ENCODE measurements at places on chromosomes 12 and 14.
A peak's percentile ranks its signal among the peaks of the same experiment; 100 is the strongest.

DNA sequence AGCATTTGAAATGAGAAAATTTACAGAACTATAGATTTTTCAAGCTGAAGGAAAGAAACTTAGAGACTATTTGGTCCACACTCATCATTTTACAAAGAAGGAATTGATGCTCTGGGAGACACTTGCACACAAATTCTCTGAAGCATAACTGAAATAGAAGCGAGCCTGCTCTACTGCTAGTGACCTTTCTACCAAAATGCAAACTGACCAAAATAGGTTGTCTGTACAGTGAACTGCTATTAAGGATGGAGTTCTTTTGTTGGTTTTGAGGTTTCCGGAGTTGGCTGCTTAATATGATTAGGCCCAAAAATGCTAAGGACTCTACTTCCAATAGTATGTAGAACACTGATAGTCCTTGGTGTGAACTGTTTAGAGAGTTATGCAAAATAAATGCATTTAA, 194.9 kb downstream of the PPFIA2 start:
- no peak overlapping the region for H3K27ac ChIP-seq
- no peaks in the 10 kb centered on the region for H3K27me3 ChIP-seq
- H3K4me3 ChIP-seq: no peak overlapping the region

- peaks cover 18% of the 10 kb centered on the region for H3K27me3 ChIP-seq
- DNase-seq: no peak
- no peaks in the 10 kb centered on the region for H3K36me3 ChIP-seq
- H3K4me3 ChIP-seq: no peak overlapping the region
- H3K27ac ChIP-seq: no peak overlapping the region
These were observed 634 bp upstream of the TMEM63C start for GRCh38 chr14:77180726-77181602.

DNA sequence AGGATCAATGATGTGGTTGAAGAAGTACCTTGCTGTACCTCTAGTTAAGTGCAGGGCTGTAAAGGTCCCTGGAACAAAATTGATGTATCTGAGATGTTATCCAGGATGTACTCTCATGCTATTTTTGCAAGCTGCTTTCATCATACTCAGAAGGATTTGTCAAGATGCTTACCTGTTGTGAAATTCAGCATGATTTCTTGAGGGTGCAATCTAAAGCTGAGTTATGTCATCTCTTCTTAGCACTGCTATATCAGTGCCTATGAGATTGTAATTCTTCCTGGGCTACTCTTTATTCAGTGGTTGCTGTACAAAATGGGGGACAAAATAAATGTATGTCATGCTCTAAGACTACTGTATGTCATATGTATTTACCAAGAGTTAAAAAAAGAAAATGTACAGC, 340.7 kb upstream of the LMO3 start:
- no peak overlapping the region for H3K4me3 ChIP-seq
- DNase-seq: no peak

DNA sequence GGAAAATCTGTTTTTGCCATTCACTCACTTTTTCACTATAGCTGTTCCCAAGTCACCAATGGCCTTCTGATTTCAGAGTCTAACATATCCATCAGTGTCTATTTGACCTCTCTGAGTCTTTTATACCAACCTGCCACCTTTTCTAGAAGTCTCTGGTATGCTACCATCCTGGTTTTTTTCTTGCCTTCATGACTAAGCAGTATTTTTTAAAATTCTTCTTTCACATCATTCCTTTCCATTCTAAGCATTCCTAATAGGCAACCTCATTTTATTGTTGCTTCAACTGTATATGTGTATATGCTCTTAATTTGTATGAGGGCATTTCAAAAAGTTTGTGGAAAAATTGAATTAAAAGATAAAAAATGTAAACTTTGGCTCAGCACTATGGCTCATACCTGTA, 5.0 kb downstream of the IRAK4 start:
- no peaks in the 10 kb centered on the region for H3K27me3 ChIP-seq
- H3K27ac ChIP-seq: no peak overlapping the region
- H3K36me3 ChIP-seq: no peaks in the 10 kb centered on the region
- H3K4me3 ChIP-seq: no peak overlapping the region
- peak; percentile 6 for DNase-seq

GRCh38 chr14:21940887-21941856, 267.6 kb upstream of the OR4E1 start:
- H3K27me3 ChIP-seq: no peaks in the 10 kb centered on the region
- H3K4me1 ChIP-seq: no peaks in the 10 kb centered on the region
- H3K27ac ChIP-seq: no peak overlapping the region
- H3K36me3 ChIP-seq: no peaks in the 10 kb centered on the region

- no peak overlapping the region for H3K27ac ChIP-seq
- H3K4me1 ChIP-seq: no peaks in the 10 kb centered on the region
These were observed 10.3 kb downstream of the DAO start for GRCh38 chr12:108890208-108890607.

DNA sequence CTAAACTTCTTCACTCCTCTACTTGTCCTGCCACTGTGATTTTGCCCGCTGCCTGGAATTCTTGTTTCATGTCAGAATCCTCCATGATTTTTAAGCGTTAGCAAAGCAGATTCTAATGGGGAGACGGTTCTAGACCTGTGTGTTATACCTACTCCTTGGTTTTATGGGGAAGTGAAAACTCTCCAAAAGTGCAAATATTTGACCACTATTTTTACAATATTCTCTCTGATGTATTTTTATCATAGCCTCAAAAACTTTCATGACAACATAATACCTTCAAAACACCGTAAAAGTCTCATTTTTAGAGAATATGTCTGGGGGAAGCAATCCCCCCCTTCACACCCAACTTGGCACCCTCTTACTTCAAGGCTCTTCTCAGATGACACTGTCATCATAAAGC, 12.9 kb upstream of the KRAS start:
- no peak overlapping the region for H3K4me3 ChIP-seq
- no peak for DNase-seq
- no peaks in the 10 kb centered on the region for H3K4me1 ChIP-seq
- no peaks in the 10 kb centered on the region for H3K27me3 ChIP-seq
- no peaks in the 10 kb centered on the region for H3K36me3 ChIP-seq
- H3K27ac ChIP-seq: no peak overlapping the region

DNA sequence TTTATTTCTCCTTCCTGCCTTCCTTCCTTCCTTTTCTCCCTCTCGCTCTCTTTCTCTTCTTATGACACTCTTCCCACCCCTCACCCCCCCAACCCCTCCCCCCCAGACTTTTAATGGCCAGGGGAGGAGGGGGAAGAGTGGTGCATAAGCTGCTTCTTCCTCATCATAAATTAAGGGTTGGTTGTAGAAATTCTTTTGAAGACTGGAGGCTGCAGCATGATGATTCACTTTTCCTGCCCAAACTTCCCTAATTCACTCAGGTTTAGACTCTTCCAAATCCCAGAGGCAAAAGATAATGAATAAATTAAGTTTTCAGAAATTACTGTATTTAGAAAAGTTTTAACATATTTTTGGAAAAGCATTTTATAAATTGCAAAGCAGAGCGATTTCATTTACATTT, 58.2 kb downstream of the GRIP1 start:
- no peak overlapping the region for H3K27ac ChIP-seq

GRCh38 chr14:61535032-61535431, 160.3 kb upstream of the HIF1A start:
- H3K4me1 ChIP-seq: peaks cover 7% of the 10 kb centered on the region
- H3K27ac ChIP-seq: no peak overlapping the region
- no peaks in the 10 kb centered on the region for H3K36me3 ChIP-seq
- no peaks in the 10 kb centered on the region for H3K27me3 ChIP-seq

- DNase-seq: no peak
- H3K36me3 ChIP-seq: no peaks in the 10 kb centered on the region
- no peaks in the 10 kb centered on the region for H3K4me1 ChIP-seq
These were observed 63.5 kb downstream of the FGD4 start for GRCh38 chr12:32462908-32463307.

GRCh38 chr12:132834181-132834711, 5.6 kb upstream of the GOLGA3 start:
- peaks cover 8% of the 10 kb centered on the region for H3K36me3 ChIP-seq
- no peak for DNase-seq
- no peaks in the 10 kb centered on the region for H3K27me3 ChIP-seq
- H3K4me3 ChIP-seq: no peak overlapping the region
- H3K27ac ChIP-seq: no peak overlapping the region

DNA sequence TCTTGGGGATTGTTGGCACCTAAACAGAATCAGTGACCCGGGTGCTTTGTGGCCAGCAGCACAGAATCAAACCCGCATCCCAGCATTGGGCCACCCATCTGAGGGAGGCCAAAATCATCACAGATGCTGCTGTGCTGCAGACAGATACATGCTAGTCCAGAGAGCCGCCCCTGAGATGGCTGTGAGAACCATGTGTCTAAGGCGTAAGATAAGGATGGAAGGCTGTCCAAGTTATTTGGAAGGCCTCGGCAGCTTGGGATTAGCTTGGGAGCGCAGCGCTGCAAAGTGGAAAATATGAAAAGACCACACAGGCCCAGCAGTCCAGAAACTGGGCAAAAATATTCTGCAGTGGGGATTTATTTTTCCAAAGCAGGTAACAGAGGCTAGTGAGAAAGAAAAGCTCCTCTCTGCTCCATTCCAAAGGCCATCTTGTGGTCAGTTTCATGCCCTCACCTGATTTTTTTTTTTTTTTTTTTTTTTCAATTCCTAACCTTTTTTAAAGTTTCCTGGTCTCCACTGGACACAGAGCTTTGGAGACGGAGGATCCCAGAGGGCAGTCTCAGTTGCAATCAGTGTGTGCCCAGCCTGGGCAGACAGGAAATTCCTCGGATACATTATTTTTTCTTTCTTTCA, 178.9 kb upstream of the BCL2L14 start:
- no peak for DNase-seq
- no peaks in the 10 kb centered on the region for H3K27me3 ChIP-seq
- no peak overlapping the region for H3K4me3 ChIP-seq
- no peak overlapping the region for H3K27ac ChIP-seq
- H3K36me3 ChIP-seq: no peaks in the 10 kb centered on the region
- no peaks in the 10 kb centered on the region for H3K4me1 ChIP-seq

DNA sequence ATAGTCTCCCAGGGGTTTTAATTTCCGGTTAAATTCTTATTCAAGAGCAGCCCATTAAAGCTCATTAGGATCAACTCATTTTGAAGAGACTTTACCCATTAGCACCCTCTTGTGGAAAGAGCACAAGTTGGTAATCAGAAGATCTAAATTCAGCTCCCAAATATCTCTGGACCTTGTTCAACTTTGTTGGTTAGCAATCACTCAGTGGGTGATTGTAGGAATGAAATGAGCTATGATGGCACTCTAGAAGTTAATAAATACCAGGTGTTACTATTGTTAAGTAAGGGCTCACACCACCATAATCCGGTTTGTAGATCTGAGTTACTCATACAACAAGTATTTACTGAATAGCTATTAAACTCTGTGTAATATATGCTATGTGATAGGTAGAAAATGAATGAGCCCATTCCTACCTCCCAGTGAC, 42.9 kb downstream of the TRIP11 start:
- H3K4me1 ChIP-seq: peaks cover 4% of the 10 kb centered on the region
- no peak overlapping the region for H3K27ac ChIP-seq
- no peaks in the 10 kb centered on the region for H3K27me3 ChIP-seq
- no peak overlapping the region for H3K4me3 ChIP-seq
- peak; percentile 87 for DNase-seq

GRCh38 chr14:23056956-23057756, at the start of gene CDH24:
CDH24 (minus strand) TSS chr14:23057520; CDS start chr14:23055733, 1,787 bp downstream.
- H3K4me1 ChIP-seq: peaks cover 16% of the 10 kb centered on the region
- peak; percentile 58 for DNase-seq
- peak within 1 kb of the TSS; percentile 45 for H3K27ac ChIP-seq
- no peaks in the 10 kb centered on the region for H3K27me3 ChIP-seq
- peak within 1 kb of the TSS; percentile 58 for H3K4me3 ChIP-seq

GRCh38 chr14:73753124-73753886, 39.1 kb upstream of the PNMA1 start:
- H3K27ac ChIP-seq: peak overlapping the region; percentile 95
- H3K27me3 ChIP-seq: no peaks in the 10 kb centered on the region
- no peaks in the 10 kb centered on the region for H3K36me3 ChIP-seq
- no peak overlapping the region for H3K4me3 ChIP-seq
- no peak for DNase-seq

GRCh38 chr12:130677957-130678558, 38.0 kb downstream of the RIMBP2 start:
- H3K27ac ChIP-seq: no peak overlapping the region
- H3K4me1 ChIP-seq: no peaks in the 10 kb centered on the region
- H3K4me3 ChIP-seq: no peak overlapping the region

- H3K36me3 ChIP-seq: no peaks in the 10 kb centered on the region
- H3K4me3 ChIP-seq: no peak overlapping the region
- no peak overlapping the region for H3K27ac ChIP-seq
- H3K4me1 ChIP-seq: no peaks in the 10 kb centered on the region
- H3K27me3 ChIP-seq: peaks cover 17% of the 10 kb centered on the region
These were observed 5.0 kb upstream of the OR10P1 start for GRCh38 chr12:55631733-55632132.

- H3K27ac ChIP-seq: no peak overlapping the region
- DNase-seq: no peak
These were observed 8.6 kb upstream of the DENR start for GRCh38 chr12:122743895-122744525.
